ENCODE measurements at places on chromosomes 4 and X. TPM values are rescaled to one million over a fixed set of nuclear protein-coding genes. Genes with fewer than 3 reads are reported as not detected.

DNA sequence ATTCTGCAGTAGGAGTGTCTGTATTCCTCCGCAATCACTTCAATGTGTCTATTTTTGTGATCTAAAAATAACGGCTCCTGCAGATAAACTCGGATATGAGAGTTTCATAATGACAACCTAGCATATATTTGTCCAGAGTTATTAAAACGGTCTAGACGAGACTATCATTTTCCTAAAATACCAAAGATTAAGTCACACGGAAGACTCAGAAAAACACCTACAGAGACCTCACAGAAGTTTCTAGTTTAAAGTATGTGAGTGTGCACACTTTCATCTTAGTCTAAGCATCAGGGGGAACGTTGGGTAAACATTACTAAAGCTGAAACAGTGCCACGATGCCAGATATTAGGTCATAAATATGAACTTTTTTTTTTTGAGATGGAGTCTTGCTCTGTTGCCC, 156.9 kb downstream of the AFAP1 start:
- no peak for DNase-seq
- H3K27me3 ChIP-seq: no peaks in the 10 kb centered on the region

- H3K27me3 ChIP-seq: no peaks in the 10 kb centered on the region
- DNase-seq: no peak
- H3K27ac ChIP-seq: no peak overlapping the region
These were observed 275.5 kb downstream of the RAB28 start for GRCh38 chr4:13208558-13209193.

SOWAHD gene
- polyA plus RNA-seq: 2.0 TPM

ZCCHC12 gene
- not detected for polyA plus RNA-seq

RBBP7 gene
- 95.3 TPM for polyA plus RNA-seq
